ENCODE measurements at places on chromosomes 13 and 19.

DNA sequence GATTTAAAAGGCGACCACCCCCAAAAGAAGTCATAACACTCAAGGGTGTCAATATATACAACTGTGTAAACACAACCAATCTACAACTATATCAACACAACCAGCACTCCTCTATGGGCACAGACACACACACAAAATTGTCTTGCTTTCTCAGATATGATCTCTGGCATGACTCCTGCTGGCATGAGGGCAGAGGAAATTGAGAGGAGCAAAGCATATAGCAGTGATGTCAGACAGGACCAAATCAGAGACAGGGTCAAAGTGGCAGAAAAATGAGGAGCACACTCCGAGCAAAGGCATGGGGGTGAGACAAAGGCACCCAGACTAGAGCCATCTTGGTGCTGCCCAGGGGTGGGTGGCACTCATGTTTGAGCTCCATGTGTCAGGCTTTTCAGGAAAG lies 9.6 kb downstream of the IRGQ start:
- DNase-seq, result no peak

DNA sequence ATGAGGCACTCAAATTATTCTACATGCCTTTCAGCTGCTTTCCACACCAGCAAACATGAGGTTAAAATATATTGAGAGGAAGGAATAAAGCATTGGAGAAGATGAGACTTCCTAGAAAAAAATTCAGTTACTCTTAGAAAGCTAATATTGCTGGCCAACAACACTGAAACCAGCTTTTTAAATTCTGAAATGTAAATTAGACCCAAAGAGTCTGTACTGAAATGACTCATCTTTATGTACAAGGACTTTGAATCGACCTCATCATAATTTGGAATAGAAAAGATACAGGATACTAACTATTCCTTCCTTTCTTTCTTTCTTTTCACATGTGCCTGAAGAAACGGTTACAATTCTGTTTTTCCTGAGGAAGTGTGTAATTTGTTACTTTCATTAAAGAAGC lies 6.5 kb upstream of the HSPH1 start:
- DNase-seq, result no peak

DNA sequence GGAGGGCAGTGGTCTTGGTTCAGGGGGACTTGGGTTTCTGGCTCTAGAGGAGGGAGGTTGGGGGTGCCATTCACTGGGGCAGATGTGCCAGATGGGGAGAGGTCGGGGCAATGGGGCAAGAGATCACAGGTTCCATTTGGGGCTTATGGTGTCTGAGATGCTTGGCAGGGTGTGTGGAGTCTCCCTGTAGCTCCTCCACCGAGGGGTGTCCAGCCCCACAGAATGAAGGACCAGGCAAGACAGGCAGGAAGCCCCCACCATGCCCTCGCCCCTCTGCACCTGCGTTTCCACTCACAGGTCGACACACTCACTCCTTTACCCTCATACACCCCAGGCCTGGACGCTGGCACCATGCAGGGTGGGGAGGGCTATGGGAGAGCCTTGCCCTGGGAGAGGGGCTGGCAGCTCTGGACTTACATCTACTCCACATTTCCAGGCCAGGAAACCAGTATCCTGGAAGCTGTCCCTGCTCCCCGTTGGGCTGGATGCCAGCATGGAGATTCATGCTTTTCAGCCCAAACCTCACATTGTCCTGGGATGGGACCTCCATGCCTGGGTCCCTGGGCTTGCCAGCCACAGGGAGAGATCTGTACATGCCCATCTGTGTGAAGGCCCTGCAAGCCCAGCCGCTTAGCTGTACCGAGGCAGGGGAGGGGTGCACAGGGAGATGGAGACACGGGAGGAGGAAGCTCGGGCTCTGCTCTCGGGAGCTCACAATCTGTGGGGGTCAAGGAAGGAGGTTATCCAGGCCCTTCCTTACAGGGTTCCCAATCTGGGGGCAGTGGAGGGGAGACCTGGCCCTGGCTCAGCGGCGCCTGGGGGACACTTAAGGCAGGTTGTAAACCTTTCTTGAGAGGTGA lies 77.1 kb downstream of the CHST8 start:
- no peak for DNase-seq

DNA sequence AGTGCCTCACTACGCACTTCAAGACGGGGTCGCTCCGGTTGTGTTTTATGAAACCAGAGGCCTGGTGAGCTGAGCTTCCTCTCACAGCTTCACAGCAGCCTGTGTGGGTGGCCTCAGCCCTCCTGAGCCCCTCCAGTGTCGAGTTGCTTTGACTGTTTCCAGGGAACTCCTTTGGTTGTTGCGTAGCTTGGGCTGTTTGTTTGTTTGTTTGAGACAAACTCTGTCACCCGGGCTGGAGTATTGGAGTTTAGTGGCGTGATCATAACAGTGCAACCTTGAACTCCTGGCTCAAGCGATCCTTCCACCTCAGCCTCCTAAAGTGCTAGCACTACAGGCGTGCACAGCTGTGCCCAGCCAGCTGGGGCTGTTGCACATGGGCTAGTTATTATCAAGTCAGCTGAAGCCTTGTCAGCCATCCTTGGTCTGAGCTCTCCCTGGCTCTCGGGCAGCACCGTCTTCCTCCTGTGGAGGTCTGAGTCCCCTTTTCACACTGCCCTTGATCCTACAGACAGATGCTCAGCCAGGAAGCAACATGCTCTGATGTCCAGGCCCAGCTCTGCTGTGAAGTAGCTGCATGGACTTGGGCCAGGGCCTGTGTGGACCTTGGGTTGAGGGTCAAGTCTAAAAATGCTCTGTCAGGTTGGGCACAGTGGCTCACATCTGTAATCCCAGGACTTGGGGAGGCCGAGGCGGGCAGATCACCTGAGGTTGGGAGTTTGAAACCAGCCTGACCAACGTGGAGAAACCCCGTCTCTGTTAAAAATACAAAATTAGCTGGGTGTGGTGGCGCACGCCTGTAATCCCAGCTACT lies 10.2 kb downstream of the DOT1L start:
- DNase-seq, result no peak

DNA sequence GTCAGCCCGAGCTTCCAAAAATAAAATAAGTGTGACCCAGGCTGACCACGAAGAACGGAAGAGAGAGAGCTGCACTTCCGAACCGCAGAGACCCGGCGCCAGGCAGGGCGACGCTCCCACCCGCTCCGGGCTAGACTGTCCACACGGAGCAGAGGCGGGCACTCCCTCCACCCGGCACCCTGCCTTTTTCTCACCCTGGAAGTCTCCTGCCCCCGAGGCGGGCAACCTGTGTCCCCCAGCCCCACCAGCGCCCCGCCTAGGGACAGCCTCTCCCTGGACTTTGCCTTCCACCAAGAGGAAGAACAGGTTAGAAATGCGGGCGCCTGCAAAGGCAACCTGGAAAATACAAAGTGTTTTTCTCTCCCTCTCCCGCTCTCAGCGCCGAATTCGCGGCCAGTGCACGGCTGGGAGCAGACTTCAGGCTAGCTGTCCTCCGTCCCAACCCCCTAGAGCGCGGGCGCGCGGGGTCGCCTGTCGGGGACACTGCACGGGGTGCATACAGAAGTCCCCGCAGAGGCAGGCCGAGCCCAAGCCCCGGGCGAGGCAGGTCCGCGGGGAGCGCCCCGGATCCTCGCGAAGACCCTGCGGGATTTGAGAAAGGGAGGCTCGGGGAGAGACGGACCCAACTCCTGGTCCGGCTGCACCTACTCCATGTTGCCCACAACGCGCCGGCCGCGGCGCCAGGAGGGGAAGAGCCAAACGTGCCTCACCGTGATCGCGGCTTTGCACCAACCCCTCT lies 845 bp downstream of the SPRY2 start:
- no peak for DNase-seq

GRCh38 chr19:38070573-38070972 lies 153.4 kb downstream of the DPF1 start:
- no peak for DNase-seq

- DNase-seq, result no peak
Observed at GRCh38 chr19:33456076-33456844, 65.3 kb downstream of the PEPD start.

DNA sequence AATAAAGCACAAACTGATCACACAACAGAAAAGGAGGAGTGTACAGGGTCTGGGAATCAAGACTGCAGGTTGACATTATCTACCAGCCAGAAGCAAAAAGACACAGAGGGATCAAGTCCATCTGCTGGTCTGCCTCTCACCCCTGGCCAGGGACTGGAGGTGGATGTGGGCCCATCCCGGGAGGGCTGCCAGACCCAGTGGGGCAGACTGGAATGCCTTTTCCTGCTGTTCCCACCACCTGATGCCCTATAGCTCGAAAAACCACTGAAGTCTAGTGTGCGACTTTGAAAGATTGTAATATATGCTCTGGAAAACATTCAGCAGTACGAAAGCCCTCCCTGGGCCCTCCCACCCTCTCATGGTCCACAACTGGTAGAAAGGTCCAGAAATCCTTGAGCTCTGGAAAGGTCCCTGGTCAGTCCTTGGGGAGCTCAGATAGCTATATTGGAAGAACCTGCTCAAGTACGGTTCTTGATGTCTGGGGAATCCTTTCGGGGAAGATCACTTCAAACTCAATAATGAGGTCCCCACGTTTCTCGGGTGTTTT lies 2.6 kb downstream of the DNAJB1 start:
- no peak for DNase-seq

- DNase-seq, result no peak
Observed at GRCh38 chr13:113157929-113158747, at the start of gene PROZ. TSS of gene PROZ (plus strand) at chr13:113158648. CDS start at chr13:113158661, 13 bp downstream.

GRCh38 chr19:9721861-9722260 lies 46.7 kb downstream of the ZNF846 start:
- DNase-seq, result no peak

GRCh38 chr13:41609828-41610227 lies 152.5 kb downstream of the RGCC start:
- no peak for DNase-seq

DNA sequence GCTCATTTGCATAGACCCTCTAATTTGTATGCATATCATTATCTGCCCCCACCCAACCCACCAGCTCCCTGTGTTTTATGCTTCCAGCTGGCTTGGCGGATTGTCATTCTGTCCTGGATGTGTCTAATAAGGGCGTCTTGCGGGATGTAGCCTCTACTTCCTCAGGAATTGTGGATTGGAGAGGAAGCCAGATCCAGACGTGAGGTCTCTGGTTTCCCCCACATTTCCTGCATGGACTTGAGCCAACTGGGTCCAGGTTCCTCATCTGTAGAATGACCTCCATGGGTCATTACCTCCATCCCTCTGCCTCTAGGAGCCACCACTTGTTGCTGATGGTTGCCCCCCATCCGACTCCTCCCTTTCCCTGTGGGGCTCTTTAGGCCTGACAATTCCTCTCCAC lies 7.3 kb downstream of the TNFSF14 start:
- no peak for DNase-seq

DNA sequence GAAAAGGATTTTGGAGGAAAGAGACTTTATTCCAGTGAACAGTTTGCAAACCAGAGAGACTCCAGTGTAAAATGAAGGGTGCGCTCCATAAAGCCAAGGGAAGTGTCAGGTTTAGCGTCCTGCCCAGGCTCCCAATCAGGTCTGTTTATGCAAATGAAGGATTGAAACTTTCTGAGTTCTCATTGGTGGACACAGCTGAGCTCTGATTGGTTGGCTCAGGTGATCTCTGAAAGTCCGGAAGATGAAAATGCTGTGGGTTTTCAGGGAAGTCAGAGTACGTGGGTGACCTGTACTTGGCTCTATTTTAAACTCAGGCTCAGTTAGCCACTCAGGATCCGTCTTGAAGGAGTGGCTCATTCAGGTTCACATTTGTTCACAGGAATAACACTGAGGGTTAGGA lies 28.7 kb upstream of the CD33 start:
- no peak for DNase-seq

DNA sequence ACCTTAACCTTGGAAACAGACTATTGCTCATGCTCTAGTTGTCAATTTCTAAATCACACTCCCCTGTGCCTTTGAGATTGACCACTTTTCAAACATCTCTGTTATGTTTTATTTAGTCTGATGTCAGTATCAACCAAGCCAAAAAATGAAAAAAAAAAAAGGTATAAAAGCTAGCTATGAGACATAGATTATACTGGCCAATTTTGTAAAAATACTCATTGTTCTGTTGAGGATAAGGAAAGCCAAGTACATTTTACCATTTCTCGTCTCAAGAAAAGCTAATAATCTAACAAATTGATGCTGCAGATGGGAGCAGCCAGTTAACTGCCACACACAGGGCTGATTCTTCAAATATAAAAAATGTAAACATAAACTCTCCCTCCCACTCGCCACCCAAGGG lies 572.6 kb upstream of the KLF12 start:
- no peak for DNase-seq

- no peak for DNase-seq
Observed at GRCh38 chr13:28637714-28638355, 21.1 kb upstream of the POMP start.

DNA sequence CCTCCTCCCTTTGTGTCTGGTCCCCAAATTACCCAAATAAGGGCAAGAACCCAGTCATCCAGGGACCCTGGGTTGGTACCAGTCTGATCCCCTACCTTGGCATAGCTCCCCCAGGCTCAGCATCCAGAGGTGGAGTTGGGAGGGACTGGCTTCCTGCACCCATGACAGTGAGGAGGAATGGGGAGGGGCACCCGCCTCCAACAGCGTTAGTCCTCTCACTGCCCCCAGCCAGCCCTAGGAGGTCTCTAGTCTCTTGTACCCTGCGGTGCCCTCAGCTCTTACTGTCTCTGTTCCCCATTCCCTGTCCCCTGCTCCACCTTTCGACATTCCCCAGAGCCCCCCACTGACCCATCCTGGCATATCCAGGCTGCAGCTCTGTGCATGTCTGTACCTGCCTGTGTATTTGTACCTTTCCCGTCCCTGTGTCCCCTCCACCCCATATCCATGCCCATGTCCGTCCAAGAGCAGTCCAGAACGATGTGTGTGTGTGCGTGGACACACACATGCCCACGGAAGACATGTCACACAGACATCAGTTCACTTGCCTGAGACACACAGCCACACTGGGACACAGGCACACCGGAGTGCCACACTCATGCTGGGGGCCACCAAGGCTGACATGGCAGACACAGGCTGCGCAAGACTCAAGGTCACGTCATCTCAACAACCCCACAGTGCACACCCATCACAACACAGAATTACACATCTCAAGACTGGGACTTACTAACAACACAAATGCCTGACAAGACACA lies 17.8 kb downstream of the ERFL start:
- no peak for DNase-seq

- no peak for DNase-seq
Observed at GRCh38 chr13:94389604-94390351, 89.7 kb downstream of the DCT start.
